ENCODE measurements at places on chromosomes 7 and 10.
A peak's percentile ranks its signal among the peaks of the same experiment; 100 is the strongest.

GRCh38 chr10:15783941-15784636 lies 64.4 kb upstream of the ITGA8 start:
- DNase-seq, result no peak

GRCh38 chr10:26571655-26572054 lies 125.8 kb upstream of the PDSS1 start:
- no peak for DNase-seq

- peak; percentile 29 for DNase-seq
Observed at GRCh38 chr10:96133135-96133534, 3.0 kb downstream of the ZNF518A start.

- no peak for DNase-seq
Observed at GRCh38 chr7:157993406-157994105, 594.1 kb downstream of the PTPRN2 start.

GRCh38 chr7:113370910-113371309 lies 252.6 kb upstream of the SMIM30 start:
- no peak for DNase-seq

DNA sequence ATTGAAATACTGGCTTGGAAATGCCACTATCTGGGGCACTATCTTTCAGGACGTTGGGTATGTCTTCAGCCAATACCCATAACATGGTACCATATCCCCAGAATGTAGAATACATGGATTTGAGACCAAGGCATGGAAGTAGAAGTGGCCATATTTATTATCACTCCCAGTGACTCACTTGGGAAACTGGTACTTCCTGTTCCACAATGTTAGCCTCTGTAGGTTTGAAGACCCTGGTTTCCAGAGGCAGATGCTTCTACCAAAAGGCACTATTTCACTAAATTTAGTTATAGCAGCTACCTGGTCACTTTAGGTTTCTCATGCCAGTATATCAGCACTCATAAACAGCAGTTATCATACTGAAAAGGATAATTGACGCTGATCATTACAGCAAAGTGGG lies 184.2 kb downstream of the CCDC71L start:
- DNase-seq, result no peak
